ENCODE measurements at places on chromosomes 3 and 15.
A peak's percentile ranks its signal among the peaks of the same experiment; 100 is the strongest.

GRCh38 chr15:35757765-35758164 is 211.8 kb upstream of the DPH6 start:
- no peak for DNase-seq

- no peak for DNase-seq
These were observed 138.1 kb upstream of the DAZL start for GRCh38 chr3:16743276-16743675.

- no peak for DNase-seq
These were observed 23.2 kb downstream of the ALS2CL start for GRCh38 chr3:46670000-46670890.

DNA sequence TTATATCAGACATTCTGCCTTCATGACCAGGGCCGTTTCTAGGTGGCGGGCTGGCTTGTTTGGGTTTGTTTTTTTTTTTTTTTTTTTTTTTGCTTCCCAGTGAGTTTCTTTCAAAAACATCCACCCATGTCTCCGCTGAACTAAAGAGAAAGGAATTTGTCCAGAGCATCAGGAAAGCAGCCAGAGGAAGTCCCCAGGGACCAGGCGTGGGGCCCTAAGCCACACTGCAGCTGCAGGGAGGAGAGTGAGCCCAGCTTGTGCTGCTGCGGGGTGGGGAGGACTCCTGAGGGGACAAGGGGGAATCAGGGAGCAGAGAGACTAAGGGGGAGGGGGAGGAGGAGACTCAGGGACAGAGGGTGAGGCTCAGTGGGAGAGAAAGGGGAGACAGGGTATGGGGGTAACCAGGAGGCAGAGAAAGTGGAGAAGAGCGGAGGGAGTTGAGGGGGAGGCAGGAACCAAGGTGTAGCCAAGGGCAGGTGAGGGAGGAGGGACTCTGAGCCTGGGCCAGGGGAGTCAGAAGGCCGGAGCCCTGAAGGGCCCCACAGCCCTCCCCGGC is 49.5 kb downstream of the CYP11A1 start:
- DNase-seq: peak; percentile 60

- no peak for DNase-seq
These were observed 6.2 kb downstream of the NDUFAF1 start for GRCh38 chr15:41396111-41396510.

- no peak for DNase-seq
These were observed 322.9 kb downstream of the SLC9A9 start for GRCh38 chr3:143525408-143525807.

DNA sequence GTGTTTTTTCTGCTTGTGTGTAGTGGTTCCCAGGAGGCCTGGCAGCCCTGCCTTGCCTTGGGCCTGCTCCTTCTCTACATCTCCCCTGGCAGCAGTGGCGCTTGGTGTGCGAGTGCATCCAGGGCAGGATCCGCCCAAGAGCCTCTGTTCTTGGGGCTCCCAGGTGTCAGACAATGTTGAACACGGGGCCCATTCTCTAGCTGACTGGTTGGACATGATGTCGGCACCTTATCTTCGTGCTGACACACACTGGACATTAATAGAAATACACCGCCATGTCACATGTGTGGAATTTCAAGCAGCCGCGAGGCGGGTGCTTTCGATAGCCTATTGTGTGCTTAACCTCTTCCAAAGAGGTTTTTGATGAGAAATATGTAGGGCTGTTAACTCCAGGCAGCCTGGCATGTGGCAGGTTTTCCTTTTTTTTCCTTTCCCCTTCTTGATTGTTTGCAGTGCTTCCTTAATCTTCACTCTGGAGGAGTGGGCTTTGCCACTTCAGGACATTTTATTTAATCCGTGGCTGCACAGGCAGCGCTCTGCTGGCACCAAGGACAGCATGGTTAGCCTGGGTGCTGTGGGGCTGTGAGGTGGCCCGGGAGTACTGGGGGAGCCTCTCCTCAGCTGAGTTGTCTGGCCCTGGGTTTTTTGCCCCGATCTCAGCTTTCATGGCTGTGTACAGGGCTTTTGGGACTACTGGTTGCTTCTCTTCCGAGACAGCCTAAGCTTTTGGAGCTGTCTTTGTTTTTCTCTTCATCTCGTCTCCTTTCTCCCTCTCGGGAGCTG is 42.5 kb downstream of the CHCHD6 start:
- DNase-seq: no peak

- DNase-seq: no peak
These were observed 58.1 kb downstream of the OSBPL10 start for GRCh38 chr3:31922962-31923361.

- no peak for DNase-seq
These were observed 133.7 kb downstream of the VGLL4 start for GRCh38 chr3:11510001-11510340.

DNA sequence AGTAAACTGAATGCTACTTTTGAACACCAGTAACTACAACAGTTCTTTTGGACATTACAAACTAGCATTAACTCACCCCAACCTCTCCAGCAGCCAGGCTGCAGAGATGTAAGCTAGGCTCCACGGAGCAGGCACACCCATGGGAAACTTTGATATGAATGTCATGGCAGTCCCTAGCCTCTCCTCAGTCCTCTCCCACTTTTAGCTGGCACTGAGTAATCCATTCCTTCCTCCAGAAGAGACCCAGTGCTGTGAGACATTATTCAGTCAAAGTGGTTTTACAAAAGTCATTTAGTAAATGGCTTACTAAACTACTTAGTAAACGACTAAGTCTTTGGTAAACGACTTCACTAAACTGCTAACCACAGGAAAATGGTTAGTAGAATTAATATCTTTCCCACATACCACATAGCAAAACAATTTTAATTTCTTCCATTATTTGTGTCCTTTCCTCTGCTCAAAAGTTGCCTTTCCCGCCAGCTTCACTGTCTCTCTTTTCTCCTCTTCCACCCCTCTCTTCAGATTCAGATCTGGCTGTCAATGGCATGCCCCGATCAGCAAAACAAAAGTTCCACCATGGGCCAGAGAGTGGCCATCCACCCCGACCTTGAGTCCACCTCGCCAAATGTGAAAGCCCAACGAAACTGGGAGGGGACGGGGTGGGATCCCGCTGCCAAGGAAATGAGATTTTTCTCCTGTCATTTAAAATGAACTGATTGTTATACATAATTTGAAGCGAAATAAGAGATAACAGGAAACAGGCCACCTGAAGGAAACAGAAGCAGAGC is 67.5 kb upstream of the TJP1 start:
- DNase-seq: peak; percentile 53

GRCh38 chr3:196611761-196612483 is 27.6 kb upstream of the NRROS start:
- no peak for DNase-seq

GRCh38 chr3:155984791-155985417 is 114.5 kb downstream of the GMPS start:
- no peak for DNase-seq

GRCh38 chr3:56303487-56303886 is 164.8 kb downstream of the ERC2 start:
- DNase-seq: peak; percentile 7

DNA sequence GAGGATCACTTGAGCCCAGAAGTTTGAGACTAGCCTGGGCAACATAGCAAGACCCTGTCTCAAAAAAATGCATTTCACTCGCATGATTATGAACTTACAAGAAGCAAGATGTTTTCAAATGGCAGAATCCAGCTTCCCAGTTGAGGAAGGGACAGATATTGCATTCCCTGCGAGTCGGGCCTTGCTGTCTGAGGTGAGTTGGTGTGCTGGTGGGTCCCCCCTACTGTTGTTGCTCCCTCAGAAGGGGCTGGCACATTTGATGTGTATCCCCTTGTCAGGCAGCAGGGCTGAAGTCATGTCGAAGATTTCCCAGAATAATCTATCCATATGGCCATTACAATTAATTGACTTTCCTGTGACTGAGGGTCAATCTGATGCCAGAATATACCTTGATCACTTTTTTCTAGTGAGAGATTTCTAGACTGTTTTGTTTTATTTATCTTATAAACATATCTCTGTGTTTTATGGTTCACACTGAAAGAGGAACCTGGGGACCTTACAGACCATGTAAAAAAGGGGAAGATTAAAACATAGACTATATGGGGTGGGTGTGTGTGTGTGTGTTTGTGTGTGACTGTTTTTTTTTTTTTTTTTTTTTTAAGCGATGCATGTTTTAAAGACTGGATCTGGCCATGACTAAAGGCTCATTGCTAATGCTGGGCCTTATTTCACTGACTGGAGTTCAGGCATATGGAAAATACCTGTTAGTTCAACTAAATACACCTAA is 112.1 kb upstream of the MRPS22 start:
- DNase-seq: no peak

- DNase-seq: no peak
These were observed 22.9 kb upstream of the CHRNA7 start for GRCh38 chr15:32007355-32007960.

GRCh38 chr3:168117853-168118313 is 22.2 kb upstream of the GOLIM4 start:
- no peak for DNase-seq

- DNase-seq: no peak
These were observed 159.7 kb upstream of the ARHGEF26 start for GRCh38 chr3:153961494-153961893.

DNA sequence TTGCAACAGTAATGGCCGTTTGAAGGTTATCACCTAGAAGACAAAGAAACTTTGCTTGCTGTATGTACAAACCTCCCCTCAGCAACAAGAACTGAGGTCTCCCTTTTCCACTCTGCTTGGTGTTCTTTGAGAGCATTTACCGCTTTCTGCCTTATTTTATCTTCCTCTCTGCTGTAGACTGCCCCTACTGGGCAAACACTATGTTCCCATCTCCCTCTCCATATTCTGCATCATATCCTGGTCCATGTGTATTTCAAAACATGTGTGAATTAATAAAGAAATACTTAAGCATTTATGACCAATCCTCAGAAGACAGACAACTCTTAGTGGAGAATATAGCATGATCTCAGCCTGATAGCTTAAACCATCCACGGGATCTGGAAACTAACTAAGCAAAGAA is 64.4 kb downstream of the ATP13A5 start:
- no peak for DNase-seq

- no peak for DNase-seq
These were observed 56.1 kb upstream of the RNF7 start for GRCh38 chr3:141682007-141682406.

DNA sequence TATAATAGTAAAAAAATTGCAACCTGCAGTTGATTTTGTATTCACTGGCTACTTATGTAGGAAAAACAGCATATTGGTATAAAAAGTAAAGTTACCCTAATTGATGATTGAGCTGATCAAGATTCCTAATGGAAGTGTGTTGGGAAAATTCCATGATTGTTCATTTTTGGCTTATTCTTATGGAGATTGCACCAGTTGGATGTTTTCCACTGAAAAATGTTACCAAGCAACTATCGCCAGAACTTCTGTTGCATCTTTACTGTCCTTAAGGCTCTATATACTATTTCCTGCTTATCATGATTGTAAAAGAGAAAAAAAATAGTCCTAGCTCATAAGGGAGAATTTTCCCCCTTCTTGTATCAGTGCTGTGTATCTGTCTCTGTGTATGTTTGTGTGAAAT is 48.6 kb downstream of the SLC25A26 start:
- DNase-seq: no peak

DNA sequence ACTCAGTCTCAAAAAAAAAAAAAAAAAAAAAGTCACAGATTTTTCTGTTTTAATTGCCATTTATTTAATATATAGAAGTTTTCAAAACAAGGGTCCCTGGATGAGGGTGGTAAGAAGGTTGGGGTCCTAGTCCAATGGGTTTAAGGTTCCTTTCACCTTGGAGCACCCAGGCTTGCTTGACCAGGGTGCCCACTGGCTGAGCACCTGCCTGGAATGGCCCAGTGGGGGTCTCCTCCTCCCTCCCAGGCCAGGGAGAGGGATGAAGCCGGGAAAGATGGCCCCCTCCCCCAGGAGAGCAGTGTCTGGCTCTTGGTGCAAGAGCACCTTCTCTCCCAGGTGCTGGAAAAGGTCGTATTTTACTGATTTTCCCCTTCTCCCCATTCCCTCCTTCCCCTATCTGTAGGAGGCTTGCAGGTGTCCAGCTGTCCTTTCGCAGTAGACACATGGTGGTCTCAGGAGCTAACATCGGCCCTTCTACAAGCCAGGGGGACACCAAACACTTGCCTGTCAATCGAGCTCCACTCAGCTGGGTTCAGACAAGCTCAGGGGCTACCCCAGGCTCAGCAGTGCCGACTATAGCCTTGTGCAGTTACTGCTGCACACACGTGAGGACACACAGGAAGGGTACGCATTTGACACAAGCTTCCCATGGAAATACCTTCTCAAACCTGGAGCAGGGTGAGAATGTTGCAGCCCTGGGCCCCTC is 112.3 kb upstream of the KLF13 start:
- no peak for DNase-seq

DNA sequence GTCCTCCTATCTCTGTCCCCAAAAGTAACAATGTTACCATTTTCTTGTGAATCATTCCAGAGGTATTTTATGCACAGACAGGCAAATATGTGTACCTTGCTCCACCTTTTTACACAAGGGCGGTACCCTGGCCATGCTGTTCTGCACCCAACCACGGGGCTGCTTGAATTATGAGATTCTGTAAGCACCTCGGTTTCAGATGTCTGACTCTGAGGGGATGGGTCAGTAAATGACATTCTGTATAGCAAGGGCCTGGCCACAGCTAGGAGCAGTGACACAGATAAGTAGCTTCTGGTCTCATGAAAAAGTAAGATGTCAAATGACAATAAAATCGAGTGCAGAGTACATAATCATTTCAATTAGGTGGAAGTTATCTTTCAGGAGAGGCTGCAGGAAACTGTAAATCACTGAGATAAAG is 30.4 kb upstream of the FLNB start:
- DNase-seq: peak; percentile 67

DNA sequence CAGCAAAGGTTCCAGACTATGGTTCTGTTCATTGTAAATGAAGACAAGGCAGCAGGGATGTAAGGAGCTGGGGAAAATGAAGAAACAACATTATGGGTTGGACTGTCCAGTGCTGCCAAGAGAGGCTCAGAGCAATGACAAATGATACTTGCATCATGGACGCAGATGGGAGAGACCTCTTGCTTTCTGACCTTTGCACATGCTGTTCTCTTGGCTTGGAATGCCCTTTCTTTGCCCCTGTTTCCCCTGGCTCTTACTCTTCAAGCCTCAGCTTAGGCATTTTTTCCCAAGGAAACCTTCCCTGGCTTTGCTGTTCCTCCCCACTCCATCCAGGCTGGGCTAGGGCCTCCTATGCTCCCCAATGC is 59.9 kb upstream of the RAD18 start:
- DNase-seq: no peak

DNA sequence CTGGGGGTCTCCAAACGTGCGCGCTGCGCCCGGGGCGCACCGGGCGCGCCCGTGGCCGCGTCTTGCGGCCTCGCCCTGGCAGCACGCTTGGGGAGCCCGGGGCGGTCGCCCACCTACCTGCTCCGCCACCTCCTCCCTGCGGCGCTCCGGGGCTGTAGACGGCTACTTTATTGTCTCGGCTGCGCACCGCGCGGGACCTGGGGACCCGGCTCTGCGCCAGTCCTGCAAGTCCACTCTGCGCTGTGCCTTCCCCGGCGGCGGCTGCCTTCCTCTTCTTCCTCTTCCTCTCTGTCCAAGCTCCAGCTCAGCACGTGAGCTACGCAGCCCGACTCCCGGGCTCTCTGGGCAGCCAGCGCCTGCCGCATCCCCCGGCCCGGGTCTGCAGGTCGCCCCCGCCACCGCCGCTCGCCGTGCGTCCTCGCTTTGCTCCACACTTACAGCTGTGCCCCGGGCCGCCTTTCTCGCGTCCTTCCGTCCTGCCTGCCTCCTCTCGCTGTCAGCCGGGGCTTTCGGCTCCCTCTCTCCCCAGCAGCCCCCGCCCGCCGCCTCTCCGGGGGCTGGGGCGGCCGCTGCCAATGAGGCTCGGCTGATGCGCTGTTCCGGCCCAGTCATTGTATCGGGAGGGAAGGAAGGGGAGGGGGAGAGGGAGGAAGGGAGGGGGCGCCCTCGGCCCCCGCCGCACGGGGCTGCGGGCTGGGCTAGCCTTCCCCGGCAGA is 156.4 kb upstream of the FRMD4B start:
- no peak for DNase-seq
